ENCODE measurements at places on chromosomes 5 and 9.

DNA sequence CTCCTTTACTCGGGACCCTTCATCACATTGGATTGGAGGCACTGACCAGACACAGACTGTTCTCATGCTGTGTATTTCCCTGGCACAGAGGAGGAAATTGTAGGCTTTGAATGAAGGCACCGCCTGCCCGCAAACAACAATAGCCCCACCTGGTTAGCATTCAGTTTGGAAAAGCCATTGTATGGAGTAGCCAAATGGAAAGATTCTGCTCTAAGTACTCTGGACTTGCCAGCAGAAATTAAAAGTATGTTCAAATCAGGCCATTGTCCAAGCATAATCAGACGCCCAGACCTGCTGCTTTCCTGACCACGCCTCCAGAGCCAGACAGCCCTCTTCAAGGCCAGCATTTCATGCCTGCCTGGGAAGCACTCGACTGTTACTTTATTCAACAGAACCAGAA is 8.0 kb upstream of the SEMA4D start:
- DNase-seq = no peak

DNA sequence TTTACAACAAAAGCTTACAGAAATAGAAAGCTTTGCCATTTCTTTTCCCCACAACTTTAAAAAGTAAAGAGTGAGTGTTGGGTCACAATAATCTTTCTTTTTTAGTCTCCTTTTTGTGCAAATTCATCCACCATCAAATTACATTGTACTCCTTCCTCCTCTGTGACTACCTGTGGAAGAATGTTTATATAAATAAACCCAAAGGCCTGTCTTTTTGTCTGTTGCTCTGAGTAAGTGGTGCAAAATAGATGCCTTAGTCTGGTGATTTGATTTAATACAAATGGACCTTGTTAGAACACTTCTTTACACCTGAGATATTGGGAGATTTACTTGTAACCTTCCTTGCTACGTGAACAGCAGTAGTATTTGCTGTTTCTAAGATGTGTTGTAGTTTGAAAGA is 53.5 kb upstream of the TAF11L2 start:
- DNase-seq = no peak

DNA sequence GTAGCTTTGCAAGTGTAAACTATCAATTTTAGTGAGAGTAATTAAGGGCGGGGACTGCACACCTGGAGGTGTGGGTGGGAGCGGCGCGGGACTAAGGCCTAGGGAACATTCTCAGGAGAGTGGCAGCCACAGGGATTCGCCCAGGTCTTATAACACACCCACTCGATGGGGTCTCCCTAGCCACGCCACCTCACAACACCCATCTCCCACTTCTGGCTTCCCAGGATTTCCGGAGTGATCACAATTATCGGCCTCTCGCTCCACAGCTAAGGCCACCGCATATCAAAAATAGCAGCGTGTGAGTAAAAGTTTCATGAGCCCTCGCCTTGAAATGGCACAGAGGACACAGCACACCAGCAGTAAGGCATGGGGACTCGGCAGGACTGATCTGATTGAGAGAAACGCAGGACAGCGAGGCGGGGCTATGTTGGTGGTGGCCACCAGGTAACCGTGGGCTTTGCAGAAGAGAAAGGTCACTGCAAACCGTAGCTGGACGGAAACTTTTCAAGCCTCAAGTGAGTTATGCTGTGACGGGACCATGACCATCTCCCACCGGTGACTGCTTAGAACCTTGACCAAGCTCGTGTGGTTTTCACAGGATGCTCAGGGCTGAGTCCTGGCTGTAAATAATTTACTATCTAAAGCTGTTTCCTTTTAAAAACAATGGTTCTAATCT is 1.1 kb upstream of the LPAR1 start:
- DNase-seq = no peak

- no peak for DNase-seq
These were observed 32.8 kb downstream of the NEUROG1 start for GRCh38 chr5:135502836-135503520.

- DNase-seq = no peak
These were observed 1471.1 kb upstream of the ACO1 start for GRCh38 chr9:30913331-30913730.

GRCh38 chr5:35058374-35058788 is 10.6 kb upstream of the AGXT2 start:
- no peak for DNase-seq

- no peak for DNase-seq
These were observed 68.2 kb upstream of the OLFM1 start for GRCh38 chr9:135019224-135019623.

GRCh38 chr5:26568316-26568715 is 470.1 kb downstream of the CDH9 start:
- DNase-seq = no peak

DNA sequence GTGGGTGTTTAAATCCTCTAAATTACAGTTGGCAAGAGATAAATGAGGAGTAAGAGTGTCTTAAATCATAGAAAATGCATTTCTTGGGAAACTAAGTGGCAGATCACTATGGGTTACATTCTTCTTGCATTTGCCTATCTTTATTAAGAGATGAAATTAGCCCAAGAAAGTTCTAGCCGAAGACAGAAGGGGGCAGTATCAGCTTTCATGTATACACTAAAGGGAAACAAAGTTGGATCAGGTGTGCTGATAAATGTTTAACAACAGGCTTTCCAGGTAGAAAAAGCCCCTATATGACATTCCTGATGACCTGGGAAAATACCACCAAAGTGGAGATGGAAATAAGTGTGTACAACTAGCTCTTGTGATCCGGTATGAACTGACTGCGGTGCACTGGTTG is 81.9 kb upstream of the TLR4 start:
- DNase-seq = no peak

- no peak for DNase-seq
These were observed 1.2 kb downstream of the RNF14 start for GRCh38 chr5:141969783-141970771.

GRCh38 chr9:127262602-127263001 is 2.0 kb upstream of the GARNL3 start:
- DNase-seq = no peak

- no peak for DNase-seq
These were observed 37.8 kb downstream of the CDH10 start for GRCh38 chr5:24606971-24607370.

DNA sequence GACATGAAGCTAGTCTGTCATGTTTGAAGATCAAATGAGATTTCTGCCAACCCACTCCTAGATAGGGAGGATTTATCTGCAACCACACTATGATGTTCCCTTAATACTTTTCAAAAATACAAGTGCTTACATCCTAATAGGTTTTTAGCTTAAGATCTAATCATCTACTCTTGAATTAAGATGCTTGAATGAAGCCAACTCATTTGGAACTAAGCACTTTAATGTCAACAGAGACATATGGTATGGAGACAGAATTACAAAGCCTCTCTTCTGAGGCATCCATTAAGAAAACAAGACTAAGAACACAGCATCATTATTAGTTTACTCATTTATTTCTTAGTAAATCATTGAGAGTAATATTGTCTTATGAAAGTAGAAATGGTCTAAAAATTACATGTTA is 139.3 kb upstream of the NFIB start:
- DNase-seq = no peak

GRCh38 chr9:73773896-73774295 is 622.2 kb downstream of the ANXA1 start:
- no peak for DNase-seq

DNA sequence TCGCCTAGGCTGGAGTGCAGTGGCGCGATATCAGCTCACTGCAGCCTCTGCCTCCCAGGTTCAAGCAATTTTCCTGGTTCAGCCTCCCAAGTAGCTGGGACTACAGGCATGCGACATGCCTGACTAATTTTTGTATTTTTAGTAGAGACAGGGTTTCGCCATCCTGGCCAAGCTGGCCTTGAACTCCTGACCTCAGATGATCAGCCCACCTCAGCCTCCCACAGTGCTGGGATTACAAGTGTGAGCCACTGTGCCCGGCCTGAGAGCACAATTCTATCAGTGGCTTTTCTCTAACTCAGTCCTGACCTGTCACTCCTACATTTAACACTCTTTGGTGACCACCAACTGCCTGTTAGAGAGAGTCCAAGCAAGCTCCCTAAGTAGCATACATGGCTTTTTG is 82.7 kb upstream of the SPOCK1 start:
- no peak for DNase-seq

DNA sequence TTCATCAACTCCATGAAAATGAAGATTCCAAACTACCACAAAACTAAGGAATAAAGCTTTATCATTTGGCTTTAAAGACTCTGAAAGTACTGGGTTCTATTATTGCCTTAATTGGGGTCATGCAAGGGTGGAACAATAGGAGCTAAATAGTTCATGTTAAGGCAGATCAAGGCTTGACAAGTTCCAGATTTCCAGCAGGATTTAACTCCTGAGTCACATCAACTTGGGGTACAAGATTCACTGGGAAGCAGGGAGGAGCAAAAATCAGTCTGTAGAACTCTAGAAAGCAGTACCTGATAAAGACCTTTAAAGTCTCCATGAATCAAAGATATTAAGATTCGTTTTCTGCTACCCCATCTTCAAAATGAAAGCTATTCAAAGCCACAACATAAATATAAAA is 41.9 kb upstream of the GLRX start:
- DNase-seq = no peak

DNA sequence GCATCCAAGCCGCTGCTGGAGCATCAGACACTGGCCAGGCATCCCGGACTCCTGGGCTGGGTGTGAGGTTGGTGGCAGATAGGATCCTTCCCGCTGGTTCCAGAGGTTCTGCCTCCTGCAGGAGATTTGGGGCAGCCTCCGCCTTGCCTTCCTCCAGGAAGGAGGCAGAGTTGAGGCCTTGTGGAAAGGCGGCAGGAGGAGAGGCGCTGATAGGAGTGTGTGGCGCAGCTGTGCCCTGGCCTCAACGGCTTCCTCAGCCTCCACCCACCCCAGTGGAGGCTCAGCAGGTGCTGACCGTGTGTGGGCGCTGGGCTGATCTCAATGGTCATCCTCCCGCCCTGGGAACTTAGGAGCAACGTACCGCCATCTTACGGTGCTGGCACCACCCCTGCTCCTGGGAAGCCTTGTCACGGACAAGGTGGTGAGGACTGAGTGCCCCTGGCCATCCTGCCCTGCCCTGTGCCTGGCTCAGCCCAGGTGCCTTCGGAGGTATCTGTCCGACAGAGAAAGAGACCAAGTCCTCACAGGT is 10.2 kb downstream of the NCS1 start:
- no peak for DNase-seq

GRCh38 chr9:122975196-122975595 is 34.4 kb downstream of the RABGAP1 start:
- DNase-seq = no peak

DNA sequence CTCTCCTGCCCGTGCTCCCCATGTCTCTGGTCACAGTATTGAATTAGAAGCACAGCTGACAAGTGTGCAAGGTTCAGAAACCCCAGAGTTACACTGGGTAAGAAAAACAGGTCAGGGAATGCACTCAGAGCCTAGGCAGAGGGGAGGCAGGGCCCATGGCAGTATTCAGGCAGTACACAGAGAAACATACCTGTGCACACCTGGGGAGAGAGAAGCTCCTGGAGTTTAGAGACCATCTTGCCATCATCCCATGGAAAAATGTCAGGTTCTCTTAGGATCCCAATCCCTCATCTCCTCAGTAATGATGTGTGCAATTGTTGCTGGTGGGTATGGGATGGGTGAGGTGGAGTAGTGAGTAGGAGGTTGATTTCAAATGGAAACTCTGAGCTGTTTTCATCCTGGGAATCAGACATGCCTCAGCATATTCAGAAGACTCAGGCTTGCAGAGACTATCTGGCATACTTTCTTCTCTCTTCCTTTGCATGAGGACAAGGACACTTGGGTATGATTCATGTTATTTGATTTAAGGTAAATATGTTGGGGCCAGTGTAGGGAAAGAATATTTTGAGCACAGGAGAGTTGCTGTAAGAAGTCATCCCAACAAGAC is 228.5 kb downstream of the ESM1 start:
- DNase-seq = no peak

- no peak for DNase-seq
These were observed 81.2 kb upstream of the NAA35 start for GRCh38 chr9:85859765-85860164.

DNA sequence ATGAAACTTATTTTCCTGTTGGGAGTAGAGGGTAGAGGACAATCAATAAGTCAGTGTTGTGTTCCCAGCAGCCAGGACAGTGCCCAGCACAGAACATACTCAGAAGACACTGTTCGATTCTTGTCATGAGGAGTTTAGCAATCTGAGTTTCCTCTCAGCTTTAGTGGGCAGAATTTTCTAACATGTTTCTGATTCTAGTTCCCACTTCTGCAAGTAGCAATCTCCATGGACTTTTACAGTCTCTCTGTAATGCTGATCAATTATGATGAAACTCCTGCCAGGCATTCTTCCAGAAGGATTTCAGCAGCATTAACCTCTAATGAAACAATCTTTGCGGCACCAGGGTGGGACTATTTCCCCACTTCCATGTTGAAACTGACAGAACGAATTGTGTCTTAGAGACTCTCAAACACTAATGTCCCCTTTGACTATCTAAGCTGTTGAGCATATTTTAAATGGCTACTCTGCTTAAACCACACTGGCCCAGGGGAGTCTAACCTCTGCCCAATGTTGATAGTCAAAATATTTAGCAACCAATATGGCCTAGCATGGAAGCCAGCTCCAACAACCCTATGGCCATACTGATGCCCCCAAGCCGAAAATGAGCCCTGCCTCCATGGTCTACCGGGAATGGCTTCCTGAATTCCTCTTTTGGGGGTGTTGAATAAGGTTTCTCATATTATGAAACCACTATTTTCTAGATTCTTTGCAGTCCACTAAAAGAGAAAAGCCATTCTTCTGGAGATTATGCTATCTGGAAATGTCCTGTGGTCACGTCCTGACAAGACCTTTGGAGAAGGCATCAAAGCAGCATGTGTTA is 484.3 kb downstream of the BNC2 start:
- DNase-seq = no peak

DNA sequence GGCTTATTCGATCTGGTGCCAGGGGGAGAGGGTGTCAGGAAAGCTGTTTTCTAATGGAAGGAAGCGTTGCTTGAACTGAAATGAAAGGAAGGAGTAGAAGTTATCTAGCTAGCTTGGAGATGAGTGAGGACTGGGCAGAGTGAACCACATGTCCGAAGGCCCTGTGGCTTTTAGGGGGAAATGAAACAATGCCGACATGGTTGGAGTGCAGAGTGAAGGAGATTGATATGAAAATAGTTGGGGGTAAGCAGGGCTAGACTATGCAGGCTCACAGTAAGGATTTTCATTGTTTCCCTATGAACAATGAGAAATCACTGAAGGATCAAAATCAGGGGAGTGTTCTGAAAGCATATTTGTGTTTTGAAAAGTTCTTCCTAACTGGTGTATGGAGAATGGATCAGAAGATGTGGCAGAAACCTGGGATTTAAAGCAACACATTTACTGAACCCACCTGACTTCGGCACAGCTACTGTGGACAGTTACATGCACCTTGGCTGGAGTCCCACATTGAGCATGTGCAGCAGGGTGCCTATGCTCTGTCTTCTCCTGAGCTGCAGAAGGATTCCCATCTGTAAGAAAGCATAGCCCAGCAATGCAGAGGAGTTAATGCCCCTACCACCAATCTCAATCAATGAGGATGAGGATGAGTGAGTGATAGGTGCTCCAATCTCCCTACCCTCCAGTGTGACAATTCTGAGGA is 144.4 kb upstream of the TBCA start:
- DNase-seq = no peak

Data from T-helper 2 cell (primary cell).